ENCODE measurements at places on chromosomes 2 and 18.
A peak's percentile ranks its signal among the peaks of the same experiment; 100 is the strongest.

- DNase-seq: no peak
Observed at GRCh38 chr2:132776287-132776686, 106.3 kb upstream of the LYPD1 start.

DNA sequence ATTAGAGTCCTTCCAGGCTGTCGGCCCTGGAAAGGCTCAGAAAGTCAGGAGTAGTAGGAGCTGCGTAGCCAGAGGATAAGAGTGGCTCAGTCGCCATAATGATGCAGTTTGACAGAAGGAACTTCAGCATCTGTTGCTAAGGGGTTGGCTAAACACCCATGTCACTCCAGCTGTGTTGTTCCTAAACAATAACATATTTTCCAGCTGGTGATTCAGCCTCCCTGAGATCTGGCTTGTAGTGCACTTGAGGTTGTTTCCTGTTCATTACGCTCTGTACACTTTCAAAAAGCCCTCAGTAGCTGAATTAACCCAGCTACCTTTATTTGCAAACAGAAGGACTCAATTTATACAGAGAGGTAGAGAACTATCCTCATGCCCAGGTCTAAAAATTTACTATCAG lies 39.7 kb upstream of the EPAS1 start:
- no peak for DNase-seq

GRCh38 chr18:9434122-9434701 lies 41.1 kb upstream of the RALBP1 start:
- DNase-seq: no peak

- DNase-seq: peak; percentile 82
Observed at GRCh38 chr2:85577386-85578242, at the start of gene VAMP8. VAMP8 (plus strand) TSS chr2:85577586; CDS start chr2:85577647, 61 bp downstream.

GRCh38 chr2:20523073-20523798 lies 76.4 kb downstream of the RHOB start:
- DNase-seq: no peak

- DNase-seq: no peak
Observed at GRCh38 chr2:208172125-208172524, 8.7 kb upstream of the CRYGA start.

- DNase-seq: no peak
Observed at GRCh38 chr2:14626873-14627272, 5.6 kb upstream of the LRATD1 start.

DNA sequence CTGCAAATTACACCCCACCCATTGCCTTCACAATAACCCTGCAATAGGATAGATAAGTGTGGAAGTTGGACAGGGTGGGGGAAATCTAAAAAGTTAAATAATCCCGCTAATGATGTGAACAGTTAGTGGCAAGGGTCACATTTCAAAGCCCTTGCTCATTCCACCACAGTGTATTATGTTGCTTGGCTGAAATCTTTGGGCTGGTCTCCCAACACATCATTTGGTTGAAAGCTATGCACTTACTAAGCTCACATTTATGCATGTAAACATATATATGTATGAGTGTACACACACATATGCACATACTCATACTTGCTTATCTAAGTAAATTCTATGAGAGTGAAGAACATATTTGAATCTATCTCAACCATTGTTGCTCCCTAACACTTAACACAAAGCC lies 197.8 kb downstream of the RDH14 start:
- DNase-seq: no peak

DNA sequence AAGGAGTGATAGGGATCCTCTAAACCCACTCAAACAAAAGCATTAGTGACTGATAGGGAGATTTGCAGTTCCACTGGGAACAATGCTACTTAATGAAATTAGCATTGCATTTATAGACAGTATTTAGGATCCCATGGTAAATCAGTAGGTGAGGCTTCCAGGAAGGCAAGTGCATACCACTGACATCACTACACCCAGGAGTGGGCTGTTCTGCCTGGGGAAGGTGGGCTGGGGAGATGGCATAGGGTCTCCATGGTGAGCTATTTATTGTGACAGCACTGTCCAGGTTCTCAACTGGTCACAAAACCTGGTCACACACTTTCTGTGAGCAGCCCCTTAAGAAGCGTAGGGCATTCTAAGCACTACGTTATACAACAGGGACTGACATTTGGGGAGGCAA lies 262.2 kb downstream of the ALK start:
- DNase-seq: no peak

DNA sequence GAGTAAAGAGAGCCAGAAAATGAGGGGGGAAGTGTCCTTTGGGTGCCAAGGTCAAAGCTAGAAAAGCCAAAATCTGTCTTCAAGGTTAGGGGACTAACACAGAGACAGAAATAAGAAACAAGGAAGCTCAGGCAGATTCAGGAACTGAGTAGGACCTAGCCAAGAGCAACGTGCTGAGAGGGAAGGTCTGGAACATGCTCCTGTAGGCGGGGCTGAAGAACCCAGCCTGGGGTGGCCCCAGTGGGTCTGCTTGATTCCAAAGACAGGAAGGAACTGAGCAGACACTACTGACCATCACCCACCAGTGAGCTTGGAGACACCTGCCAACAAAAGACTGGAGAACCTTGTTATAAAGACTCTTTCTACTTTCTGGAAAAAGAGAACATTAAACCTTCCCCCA lies 105.1 kb downstream of the SP3 start:
- DNase-seq: no peak

- no peak for DNase-seq
Observed at GRCh38 chr2:160014227-160014626, 48.2 kb downstream of the PLA2R1 start.

- no peak for DNase-seq
Observed at GRCh38 chr18:35590935-35591334, 9.4 kb downstream of the GALNT1 start.

GRCh38 chr2:215421859-215422461 lies 13.9 kb downstream of the FN1 start:
- no peak for DNase-seq

DNA sequence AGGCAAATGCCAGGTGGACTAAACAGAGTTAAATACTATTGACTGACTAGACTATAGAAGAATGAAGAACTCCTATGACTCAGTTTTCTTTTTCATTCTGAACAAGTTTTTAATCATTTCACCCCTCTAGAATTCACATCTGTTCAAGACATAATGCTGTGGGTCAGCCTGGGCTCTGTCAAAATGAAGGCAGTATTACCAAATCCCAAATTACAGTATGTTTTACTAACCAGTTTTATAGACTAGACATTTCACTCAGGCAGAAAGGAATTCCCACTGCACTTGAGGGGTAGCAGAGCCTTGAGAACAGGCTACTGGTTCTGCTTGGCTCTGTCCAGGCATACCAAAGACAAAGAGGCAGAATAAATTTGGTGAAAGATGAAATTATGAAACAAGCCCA lies 511.7 kb downstream of the EPHA4 start:
- DNase-seq: no peak

DNA sequence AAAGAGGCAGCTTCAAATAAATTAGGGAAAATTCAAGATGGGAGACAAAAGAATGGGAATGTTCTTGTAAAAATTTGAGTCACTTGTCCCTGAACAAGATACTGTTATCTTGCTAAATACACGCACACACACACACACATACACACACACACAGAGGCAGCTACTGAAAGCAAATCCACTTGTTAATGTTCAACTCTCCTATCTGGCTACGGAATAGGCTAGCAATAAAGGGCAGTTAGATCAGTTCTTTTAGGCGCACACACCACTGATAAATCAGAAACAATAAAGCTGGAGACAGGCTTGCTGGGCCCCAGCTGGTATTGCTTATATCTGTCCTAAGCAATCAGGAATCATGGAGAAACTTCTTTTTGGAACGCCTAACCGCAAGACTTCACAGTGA lies 461.6 kb downstream of the BCL11A start:
- DNase-seq: no peak

- DNase-seq: peak; percentile 82
Observed at GRCh38 chr2:43131051-43131889, 95.1 kb downstream of the ZFP36L2 start.

DNA sequence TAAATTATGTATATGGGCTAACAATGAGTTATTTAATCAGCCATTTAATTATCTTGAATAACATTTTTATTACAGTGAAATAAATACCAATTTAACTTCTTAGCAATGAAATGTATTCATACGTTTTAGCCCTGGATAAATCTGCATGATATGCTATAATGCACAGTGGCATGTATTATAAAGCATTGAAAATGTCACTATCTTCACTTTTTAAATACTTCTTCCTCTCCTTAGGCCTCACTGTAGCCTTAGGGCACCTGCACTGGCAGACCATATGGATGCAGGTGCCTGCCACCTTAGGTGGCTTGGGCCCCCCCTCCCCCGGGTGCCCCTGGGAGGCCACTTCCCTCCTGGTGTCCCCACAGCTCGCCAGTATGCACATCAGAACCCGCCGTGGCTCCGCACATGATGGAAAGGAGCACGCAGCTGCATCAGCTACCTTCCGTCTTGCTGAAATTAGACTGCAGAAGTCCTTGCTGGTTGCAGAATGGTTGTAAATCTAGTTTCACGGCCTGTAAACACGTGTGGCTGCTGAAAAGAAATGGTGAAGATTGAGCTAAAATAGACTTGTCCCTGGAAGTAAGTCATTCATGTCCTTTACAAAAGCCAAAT lies 56.7 kb downstream of the ADI1 start:
- DNase-seq: no peak

GRCh38 chr2:196609806-196610205 lies 29.7 kb upstream of the CCDC150 start:
- no peak for DNase-seq

DNA sequence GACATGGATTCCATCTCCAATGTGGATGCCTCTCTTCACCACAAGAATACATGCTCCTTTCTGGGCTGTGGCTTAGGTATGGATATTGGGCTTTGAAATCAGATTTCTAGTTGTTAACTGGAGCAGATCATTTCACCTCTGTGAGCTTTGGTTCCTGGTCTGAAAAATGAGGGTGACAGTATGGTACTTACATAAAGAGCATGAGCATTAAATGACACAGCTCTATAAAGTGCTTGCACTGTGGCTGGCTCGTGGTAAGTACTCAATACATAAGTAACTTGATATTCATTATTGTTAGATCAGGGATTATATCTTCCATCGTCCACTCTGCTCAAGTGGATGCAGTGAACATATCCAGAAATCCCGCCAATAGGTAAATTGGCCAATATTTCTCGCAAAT lies 33.4 kb downstream of the ARHGAP25 start:
- DNase-seq: no peak

DNA sequence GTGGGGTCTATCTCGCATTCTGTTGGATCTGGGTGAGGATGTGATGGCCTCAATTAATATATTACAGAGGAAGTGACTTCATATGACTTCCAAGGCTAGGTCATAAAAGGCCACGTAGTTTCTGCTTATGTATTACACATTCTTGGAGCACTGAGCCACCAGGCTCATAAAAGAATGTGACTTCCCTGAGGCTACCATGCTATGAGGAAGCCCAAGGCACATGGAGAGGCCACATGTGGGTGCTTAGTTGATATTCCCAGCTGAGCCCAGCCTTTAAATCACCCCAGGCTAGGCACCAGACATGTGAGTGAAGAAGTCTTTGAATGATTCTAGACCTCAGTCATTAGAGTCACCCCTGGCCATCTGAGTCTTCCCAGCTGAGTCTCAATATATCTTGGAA lies 13.3 kb upstream of the REEP1 start:
- DNase-seq: no peak

DNA sequence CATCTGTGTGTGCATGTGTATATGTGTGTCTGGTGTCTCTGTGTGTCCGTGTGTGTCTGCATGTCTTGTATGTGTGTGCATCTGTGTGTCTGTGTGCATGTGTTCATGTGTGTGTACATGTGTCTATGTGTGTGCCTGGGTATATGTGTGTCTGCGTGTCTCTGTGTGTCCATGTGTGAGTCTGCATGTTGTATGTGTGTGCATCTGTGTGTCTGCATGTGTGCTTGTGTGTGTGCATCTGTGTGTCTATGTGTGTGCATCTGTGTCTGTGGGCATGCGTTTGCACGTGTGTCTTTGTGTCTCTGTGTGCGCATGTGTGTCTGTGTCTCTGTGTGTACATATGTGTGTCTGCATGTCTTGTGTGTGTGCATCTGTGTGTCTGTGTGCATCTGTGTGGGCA lies 207.7 kb downstream of the TNS1 start:
- DNase-seq: no peak

- no peak for DNase-seq
Observed at GRCh38 chr18:79543861-79544385, 135.7 kb upstream of the CTDP1 start.

DNA sequence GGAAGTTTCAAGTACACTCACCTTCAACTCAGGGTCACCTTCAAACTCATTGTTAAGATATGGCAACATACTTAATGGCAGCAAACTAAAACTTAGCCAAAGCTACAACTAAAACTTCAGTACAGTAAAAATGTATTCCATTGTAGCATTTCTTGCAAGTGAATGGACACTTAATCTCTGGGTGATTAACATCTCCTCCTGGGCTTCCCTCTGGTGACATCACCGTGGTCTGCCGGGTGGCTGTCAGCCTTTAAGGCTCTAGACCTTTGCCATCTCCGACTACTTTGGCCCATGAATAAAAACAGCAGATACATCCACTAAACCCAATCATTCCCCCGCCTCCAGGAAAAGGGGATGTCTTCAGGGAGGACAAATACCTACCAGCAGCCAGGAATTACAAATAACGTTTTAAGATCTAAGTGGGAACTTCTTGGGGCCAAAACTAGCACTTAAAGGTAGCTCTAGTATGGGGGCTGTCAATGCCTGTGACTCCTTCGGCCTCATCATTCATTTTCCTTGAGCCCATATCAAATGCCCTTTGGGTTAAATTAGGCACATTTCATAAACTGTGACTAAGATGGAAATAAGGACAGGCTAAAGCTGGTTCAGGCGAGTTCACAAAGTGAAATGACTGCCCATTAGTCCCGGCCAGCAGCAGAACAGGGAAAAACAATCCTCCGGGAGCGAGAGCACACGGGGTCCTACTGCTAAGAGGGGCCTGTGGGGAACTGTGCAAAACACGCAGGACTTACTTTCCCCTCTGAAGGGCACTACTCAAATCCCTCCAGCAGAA lies 1.1 kb downstream of the TFCP2L1 start:
- no peak for DNase-seq

DNA sequence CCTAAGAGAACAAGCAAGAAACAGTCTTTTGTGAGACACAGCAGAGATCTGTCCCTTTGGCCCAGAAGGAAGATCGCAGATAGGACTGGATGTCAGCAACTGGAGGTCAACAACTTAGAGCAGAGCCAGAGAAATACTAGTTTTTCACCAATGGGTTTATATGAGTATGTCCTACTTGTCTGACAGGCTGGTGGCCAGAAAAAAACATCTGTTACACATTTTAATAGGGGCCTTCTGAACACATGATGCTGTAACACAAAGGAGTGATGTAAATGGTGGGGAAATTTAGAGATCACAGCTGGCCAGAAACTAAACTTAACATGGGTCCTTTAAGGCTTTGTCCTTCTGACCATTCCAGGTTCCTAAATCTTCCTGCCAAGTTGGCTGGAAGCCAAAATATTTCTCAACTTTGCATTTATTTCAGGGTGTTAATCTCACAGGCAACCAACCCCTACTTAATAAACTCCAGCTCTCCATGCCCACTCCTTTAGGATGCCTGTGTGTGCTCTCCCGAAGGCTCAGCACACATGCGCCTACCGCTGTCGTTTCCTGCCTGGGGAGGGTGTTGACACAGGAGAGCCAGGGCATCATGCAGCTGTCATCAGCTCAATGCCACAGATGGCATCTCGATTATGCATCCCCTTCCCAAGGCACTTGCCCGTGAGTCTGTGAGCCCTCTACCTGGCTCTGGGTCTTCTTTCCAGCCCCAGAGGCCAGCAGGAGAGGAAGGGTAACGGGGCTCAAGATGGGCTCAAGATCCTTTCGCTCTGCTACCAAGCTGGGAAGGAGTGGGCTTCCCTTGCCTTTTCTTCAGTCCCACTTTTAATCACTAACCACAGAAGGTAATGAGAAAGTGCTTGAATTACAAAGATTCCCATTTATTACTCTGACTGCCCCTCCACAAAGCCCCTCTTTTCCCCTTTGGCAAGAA lies 252.5 kb downstream of the ETAA1 start:
- no peak for DNase-seq

Data from stimulated activated CD4-positive, alpha-beta T cell treated with anti-CD3 and anti-CD28 coated beads, Interleukin-15, amount 100 ng/mL, for 24 hours (primary cell).